ENCODE measurements at places on chromosomes 13 and 19.

GRCh38 chr19:45908956-45909355, 5.6 kb downstream of the NANOS2 start:
- DNase-seq, result no peak

- no peak for DNase-seq
Observed at GRCh38 chr13:97369261-97369893, 64.6 kb upstream of the RAP2A start.

GRCh38 chr13:107534548-107534947, 680.8 kb downstream of the LIG4 start:
- DNase-seq, result no peak

GRCh38 chr13:109105899-109106298, 476.5 kb downstream of the MYO16 start:
- DNase-seq, result no peak

DNA sequence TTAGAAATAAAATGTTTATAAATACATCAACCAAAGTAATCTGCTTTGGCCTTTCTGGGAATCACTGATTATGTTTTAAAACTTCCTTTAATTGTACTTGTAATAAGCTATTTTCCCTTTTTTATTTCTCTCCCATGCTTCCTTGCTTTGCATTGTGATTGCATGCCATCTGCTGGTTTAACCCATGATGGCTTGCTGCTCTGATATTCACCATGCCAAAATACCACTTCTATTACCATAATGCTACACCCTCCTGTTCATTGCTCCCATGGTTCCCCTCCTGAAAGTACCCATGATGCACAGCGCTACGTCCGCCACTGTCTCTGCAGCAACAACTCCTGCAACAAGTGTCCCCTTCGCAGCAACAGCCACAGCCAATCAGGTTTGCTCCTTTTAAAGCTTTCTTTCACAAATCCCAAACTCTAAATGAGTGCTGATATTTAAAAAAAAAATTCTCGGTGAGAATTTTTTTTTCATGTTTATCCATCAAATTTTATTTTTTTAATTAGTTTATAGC, 67.7 kb upstream of the RAP2A start:
- no peak for DNase-seq

DNA sequence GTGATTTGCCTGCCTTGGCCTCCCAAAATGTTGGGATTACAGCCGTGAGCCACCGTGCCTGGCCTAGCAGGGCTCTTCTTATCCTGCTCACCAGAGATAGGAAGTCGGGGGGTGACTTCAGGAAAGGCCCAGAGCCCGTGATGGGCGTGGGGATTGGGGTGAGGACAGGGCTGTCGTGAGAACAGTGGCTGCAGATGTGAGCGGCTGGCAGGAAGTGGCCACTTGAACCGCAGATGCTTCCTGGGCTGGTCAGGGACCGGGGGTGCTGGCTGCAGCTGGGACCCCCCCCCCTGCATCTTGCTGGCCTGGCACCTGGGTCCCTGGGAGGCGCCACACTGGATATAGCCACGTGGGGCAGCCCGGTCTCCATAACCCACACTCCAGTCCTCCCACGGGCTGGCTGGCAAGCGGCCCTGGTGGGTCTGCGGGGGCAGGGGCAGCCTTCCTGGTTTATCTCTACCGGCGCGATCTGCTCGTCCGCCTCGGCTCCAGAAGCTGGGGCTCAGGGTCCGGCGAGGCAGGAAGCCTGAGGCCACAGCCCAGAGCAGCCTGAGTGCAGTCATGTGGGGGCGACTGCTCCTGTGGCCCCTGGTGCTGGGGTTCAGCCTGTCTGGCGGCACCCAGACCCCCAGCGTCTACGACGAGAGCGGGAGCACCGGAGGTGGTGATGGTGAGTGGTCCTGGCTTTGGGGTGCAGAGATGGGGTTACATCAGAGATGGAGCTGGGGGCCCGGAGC, at the start of gene F2RL3:
Gene F2RL3 (plus strand): TSS at position 371 of the 737 bp plus-strand sequence. CDS start 191 bp downstream, at position 562.
- DNase-seq, result no peak

DNA sequence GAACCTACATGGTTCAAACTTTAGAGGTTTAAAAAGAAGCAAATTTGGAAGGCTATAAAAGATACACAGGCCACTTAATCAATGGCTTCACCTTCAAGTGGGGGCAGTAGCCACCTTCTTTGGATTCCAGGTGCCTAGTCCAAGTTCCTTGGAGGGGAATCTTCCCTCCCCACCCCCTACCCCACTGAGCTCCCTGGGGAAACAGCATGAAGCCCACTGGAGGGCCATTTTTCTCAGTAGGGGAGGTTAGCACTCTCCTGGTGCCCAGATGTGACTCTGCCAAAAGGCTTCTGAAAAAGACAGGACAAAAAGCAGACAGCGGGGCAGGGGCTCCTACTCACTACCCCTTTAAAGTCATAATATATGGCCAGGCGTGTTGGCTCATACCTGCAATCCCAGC, 93.9 kb downstream of the KCTD15 start:
- no peak for DNase-seq

DNA sequence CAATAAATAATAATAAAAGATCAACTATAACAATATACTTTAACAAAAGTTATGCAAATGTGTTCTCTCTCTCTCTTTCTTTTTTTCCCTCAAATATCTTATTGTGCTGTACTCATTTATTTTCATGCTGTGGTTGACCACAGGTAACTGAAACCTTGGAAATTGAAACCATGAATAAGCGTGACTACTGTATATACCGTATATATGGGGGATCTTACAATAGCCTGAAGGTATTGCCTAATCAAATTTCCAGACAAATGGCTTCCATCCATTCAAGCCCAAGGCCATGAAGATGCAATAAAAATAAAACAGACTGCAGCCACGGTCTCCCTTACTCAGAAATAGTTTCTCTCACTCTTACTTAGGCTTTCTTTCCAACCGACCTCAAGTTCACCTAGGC, 98.3 kb downstream of the SLITRK6 start:
- no peak for DNase-seq

- DNase-seq, result no peak
Observed at GRCh38 chr13:67515895-67516294, 285.8 kb upstream of the PCDH9 start.

- no peak for DNase-seq
Observed at GRCh38 chr19:43643326-43643725, 3.7 kb upstream of the CADM4 start.

DNA sequence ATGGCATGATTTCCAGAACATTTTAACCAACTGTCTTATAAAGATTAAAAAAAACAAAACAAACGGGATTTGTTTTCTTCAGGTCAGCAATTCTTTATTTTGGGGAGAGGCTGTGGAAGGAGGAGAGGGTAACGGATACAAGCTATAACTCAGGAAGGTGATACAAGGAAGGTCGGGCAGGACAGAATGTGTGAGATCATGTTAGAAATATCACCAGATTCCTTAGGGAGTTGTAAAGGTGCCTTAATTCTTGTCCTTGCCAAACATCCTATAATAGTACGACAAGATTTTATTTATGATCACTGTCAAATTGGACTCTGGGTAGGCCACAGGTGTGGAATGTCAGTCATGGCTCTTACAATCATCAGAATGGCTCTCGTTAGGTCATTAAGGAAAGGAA, 503.1 kb downstream of the DIAPH3 start:
- no peak for DNase-seq

DNA sequence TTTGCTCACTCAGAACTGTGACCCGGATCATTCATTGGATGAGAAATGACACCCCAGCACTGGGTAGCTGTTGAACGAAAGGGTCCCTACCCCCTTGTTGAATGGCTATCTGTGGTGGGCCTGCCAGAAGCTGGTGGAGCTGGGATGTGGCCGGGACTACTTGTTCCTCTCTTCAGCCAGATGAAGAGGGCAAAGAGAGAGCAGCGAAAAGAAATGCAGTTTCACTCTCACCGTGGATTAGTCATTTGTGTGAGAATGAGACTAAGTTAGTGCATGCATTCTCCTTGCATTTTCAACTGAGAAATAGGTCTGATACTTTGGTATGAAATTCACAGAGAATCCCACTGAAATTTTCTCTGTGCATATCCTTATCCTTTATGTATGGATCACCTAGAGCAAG, 553.1 kb downstream of the IRS2 start:
- no peak for DNase-seq

GRCh38 chr13:75050419-75051046, 431.4 kb downstream of the TBC1D4 start:
- DNase-seq, result no peak

- no peak for DNase-seq
Observed at GRCh38 chr13:26873386-26873698, 112.8 kb upstream of the GPR12 start.

DNA sequence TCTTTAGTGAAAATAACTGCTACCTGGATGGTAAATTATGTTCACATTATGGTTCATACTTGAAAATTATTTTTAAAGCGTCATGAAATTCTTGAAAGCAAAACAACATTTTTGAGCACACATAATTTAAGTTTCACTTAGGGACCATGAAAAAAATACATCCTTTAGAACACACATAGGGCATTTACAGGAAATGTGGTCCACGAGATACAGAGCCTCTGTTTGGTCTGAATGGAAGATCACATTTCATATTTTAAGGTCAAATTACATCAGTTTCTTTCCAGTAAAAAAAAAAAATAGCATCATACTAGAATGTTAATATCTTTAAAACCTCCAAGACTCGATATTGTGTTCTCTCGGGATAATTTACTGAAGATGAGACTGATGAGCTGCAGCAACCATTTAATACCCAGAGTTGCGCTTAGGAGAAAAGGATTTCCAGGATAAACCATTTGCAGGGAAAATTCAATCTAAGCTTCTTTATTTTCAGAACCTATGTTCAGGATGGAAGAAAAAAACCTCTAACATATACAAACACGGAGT, 720.7 kb downstream of the DIAPH3 start:
- DNase-seq, result no peak

GRCh38 chr19:46209051-46209450, 20.5 kb upstream of the IGFL1 start:
- no peak for DNase-seq

DNA sequence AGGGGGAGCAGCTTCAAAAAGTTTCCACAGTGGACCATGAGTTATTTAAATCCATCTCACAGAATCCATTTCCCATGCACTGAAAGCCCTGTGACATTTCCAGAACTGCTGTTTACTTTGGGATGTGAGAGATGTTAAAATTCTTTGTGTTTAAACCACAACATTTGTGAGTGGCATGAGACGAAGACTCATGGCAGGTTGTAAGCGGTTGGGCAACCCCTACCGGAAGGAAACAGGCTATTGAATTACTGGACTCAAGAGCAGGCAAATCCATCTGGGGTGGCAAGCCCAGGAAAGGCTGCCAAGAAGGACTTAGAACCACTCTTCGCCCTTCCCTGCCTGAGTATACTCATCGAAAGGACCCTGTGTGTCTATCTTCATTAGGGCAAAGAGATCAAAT, 22.3 kb upstream of the CLDN10 start:
- peak; percentile 10 for DNase-seq

DNA sequence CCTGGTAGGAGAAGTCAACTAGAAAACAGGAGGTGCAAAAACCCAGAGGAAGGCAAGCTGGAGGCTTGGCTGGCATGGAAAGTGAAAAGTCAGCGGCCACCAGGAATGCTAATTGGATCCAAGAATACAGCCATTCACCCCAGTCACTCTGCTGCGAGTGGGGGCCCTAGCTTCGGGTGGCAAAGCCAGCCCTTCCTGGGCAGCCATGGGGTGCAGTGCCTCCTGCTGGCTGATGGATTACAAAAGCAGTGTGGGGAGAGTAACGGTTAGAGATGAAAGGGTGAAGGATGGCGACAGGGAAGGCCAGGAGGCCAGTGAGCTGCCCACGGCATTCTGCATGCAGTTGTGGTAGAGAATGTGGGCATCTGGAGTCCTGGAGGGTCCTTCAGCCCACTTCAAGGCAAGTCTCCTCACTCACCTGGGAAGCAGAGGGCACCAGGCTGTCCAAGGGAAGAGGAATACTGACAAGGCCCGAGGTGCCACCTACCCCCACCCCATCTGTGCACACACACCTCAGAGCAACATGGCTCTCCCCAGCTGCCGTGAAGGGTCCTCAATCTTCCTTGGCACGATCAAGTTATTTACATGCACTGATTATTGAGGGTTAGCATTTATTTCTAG, 20.3 kb upstream of the EPHX3 start:
- DNase-seq, result no peak

GRCh38 chr13:99205621-99206220, 5.1 kb downstream of the UBAC2 start:
- no peak for DNase-seq

DNA sequence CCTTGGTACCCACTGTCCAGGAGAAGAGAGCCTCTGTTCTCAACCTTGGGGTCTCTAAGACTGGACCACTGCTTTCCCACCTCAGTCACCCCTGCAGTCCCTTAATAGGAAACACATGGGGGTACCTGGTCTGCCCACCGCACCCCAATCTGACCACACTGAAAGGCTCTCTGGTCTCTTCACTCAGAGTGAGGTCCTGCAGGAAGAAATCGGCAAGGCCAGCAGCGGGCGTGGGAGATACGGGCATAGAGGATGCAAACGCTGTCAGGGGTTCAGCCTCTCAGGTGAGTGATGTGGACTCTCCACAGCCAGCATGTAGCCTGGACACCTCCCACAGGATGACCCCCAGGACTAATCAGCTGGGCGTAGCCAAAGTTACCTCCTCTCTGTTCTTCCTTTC, 3.5 kb downstream of the SIGLEC9 start:
- DNase-seq, result no peak

GRCh38 chr19:8110931-8111330, 38.5 kb downstream of the FBN3 start:
- DNase-seq, result no peak

DNA sequence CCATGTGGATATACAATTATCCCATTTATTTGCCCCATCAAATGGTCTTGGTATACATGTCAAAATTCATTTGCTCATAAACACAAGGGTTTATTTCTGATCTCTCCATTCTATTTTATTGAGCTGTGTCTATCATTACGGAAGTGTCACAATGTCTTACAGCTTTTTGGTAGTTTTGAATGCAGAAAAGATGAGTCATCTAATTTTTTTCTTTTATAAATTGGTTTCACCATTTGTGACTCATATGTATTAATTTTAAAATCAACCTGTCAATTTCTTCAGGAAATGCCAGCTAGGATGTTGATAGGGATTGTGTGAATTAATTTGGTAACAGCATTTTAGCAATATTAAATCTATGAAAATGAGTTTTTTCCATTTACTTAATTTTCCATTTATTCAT, 2549.4 kb downstream of the PCDH9 start:
- no peak for DNase-seq

DNA sequence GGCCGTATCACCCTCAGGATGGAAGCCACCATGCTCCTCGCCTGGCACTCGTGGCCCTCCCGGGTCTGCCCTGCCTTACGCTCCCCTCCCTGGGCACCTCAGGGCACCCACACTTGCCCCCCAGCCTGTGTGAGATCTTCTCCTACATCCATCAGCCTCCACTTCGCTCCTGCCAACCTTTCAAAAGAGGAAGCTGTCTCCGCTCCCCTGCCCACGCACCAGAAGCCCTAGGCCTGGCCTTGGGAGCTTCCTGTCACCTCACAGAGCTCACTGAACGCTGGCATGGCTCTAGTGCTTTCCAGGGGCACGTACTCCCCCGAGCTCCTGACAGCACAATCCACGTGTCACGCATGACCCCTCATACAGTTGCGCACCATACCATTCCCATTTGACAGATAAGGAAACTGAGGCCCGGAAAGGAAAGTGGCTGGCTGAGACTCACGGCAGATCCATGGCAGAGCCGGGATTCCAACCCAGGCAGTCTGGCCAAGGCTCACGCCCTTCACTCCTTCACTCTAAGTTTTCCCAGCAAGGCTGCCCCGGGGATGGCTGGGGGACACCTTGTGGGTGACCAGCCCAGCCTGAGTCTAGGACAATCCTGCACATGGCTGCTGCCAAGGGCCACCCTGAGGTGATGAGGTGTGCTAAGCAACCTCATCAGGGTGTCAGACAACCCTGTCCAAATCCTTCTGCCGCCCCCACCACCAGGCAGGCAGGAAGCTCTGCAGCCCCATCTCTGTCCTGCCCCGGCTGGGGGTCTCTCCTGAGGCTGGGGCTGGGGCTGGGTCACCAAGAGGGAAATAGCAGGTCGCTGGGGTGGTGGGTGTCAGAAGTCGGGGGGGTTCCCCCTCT, 19.3 kb downstream of the PPP1R12C start:
- no peak for DNase-seq

Measured in NCI-H524 treated with DMSO at 0.1 percent for 48 hours (cell line).